HepG2 (cell line): ENCODE measurements at places on chromosomes 2 and 18. TPM values are rescaled to one million over a fixed set of nuclear protein-coding genes. Genes with fewer than 3 reads are reported as not detected.

DNA sequence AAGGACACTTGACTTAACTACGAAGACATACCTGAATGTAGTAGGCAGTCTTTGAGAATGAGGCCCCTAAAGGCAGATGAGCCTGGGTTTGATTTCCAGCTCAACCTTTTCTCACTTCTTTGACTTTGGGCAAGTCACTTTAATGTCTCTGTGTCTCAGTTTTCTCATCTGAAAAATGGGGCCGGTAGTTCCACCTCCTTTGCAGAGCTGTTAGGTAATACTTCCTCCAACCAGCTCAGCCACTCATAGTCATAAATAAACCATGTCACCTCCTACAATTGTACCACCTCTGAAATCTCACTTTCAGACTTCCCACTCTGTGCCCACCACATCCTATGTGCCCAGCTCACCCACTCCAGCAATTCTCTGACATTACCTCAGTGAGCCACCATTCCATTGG is 10.4 kb downstream of the ARHGAP25 start:
- no peaks in the 10 kb centered on the region for H3K4me1 ChIP-seq
- H3K27ac ChIP-seq = no peak overlapping the region
- peaks cover 25% of the 10 kb centered on the region; the same call in 2 of the 3 replicates for H3K27me3 ChIP-seq
- DNase-seq = no peak
- no peaks in the 10 kb centered on the region for H3K36me3 ChIP-seq
- no peak overlapping the region for H3K4me3 ChIP-seq

- no peaks in the 10 kb centered on the region for H3K36me3 ChIP-seq
- H3K27ac ChIP-seq = no peak overlapping the region
- no peaks in the 10 kb centered on the region for H3K27me3 ChIP-seq
These were observed 180.7 kb downstream of the SUCLG1 start for GRCh38 chr2:84278386-84278785.

GRCh38 chr2:144140891-144141290 is 379.0 kb downstream of the ZEB2 start:
- no peaks in the 10 kb centered on the region for H3K27me3 ChIP-seq
- H3K4me1 ChIP-seq = peaks cover 14% of the 10 kb centered on the region
- no peak overlapping the region for H3K27ac ChIP-seq
- no peak for DNase-seq

COLEC12 gene
- total RNA-seq = 0.02 TPM in 1 of 2 replicates, not detected in the other

GRCh38 chr18:4789506-4789905 is 334.4 kb upstream of the DLGAP1 start:
- H3K36me3 ChIP-seq = no peaks in the 10 kb centered on the region
- no peaks in the 10 kb centered on the region for H3K27me3 ChIP-seq
- no peaks in the 10 kb centered on the region for H3K4me1 ChIP-seq
- DNase-seq = no peak
- H3K4me3 ChIP-seq = no peak overlapping the region

REG3A gene
- total RNA-seq = not detected in 2 replicates

DNA sequence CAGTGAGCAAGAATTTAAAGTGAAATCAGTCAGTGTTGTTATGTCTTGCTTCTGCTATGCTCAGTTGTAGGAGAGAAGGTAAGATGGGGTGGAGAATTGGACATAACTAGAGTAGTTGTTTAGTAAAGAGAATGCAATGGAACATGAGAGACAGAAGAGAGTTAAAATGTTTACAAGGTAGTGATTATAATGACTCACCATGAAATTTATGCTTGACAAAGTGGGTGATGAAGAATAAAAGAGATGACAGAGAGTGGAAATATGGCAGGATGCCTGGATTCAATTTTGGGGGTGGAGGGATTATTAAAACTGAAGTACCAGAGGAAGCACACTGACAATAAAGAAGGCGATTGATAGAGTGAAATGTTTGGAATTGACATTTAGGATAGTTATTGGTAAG is 10.6 kb downstream of the SCG2 start:
- no peak for DNase-seq
- no peaks in the 10 kb centered on the region for H3K36me3 ChIP-seq
- H3K4me1 ChIP-seq = no peaks in the 10 kb centered on the region
- no peak overlapping the region for H3K27ac ChIP-seq
- no peak overlapping the region for H3K4me3 ChIP-seq

LIMS4 gene
- 0.88 and 1.1 TPM in 2 replicates for total RNA-seq

DNA sequence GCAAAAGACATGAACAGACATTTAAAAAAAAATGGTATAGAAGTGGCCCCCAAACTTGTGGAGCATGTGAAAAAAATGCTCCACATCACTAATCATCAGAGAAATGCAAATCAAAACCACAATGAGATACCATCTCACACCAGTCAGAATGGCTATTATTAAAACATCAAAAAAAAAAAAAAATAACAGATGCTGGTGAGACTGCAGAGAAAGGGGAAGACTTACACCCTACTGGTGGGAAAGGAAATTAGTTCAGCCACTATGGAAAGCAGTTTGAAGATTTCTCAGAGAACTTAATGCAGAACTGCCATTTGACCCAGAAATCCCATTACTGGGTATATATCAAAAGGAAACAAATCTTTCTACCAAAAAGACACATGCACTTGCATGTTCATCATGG is 164.8 kb downstream of the RIT2 start:
- no peaks in the 10 kb centered on the region for H3K4me1 ChIP-seq
- DNase-seq = no peak
- H3K27ac ChIP-seq = no peak overlapping the region
- no peaks in the 10 kb centered on the region for H3K27me3 ChIP-seq
- H3K36me3 ChIP-seq = no peaks in the 10 kb centered on the region

TMEM178A gene
- 0.38 TPM in 1 of 2 replicates, not detected in the other for total RNA-seq

DNA sequence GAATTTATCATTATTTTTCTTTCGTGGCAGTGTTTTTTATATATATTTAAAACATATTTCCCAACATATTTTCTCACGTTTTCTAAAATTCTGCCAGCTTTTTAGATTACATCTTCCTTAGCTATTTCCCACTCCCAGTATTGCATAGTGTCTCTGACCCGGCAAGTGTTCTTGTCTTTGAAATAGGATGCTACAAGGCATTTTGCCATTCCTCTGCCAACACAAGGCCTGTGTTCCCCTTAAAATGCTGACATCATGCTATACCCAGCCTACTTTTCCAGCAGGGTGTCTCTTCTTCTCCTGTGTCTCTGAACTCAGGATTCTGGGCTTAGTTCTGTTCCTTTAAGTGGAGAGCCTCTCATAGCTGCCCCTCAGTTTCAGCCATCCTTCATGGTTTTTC is 115.2 kb downstream of the DIS3L2 start:
- H3K27ac ChIP-seq = no peak overlapping the region
- H3K27me3 ChIP-seq = no peaks in the 10 kb centered on the region
- H3K4me3 ChIP-seq = no peak overlapping the region

C2orf74 gene
- total RNA-seq = 13.8 and 21.6 TPM in 2 replicates
